Caco-2 (cell line): ENCODE measurements at places on chromosomes 7 and 10. TPM values are rescaled to one million over a fixed set of nuclear protein-coding genes. Genes with fewer than 3 reads are reported as not detected.

THSD7A gene
- 0.05 TPM in 2 replicates for total RNA-seq

CHCHD3 gene
- 97.8 and 102 TPM in 2 replicates for total RNA-seq

CARD11 gene
- 4.4 and 5.4 TPM in 2 replicates for total RNA-seq

BBIP1 gene
- total RNA-seq = 16.7 and 19.2 TPM in 2 replicates

NUDT13 gene
- 6.5 and 7.1 TPM in 2 replicates for total RNA-seq

OR2A5 gene
- total RNA-seq = not detected in 2 replicates

GRCh38 chr7:1945558-1945957, 275.5 kb downstream of the ELFN1 start:
- DNase-seq = peak; percentile 30

DNA sequence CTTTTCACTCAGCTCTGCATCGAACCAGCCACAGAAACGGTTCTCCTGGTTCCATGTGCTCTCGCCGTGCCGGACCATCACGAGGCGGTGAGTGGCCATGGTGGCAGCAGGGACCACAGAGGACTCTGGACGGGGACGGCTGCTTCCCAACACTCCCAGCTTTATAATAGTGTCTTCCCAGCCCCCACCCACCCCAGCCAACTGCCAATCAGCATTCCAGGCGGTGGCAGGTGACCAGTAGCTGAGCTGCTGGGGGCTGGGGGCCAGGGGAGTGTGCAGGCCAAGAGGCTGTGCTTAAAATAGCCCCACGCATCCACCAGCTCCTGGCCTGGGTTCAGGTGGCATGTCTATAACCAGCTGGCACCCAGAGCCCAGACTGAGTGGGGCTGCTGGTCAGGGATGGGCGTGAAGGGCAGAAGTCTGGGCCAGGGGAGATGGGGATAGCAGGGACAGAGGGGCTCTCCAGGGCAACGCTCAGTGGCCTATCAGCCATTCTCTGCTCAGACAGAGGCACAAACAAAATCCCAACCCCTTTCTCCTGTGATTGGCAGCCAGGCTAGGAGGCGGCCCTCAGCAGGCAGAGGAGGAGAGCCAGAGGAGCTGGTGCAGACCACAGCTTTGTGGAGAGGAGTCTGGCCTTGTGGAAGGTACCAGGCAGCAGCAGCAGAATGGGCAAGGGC, at the start of gene PGAM2:
PGAM2 (minus strand) TSS at position 137 of the 680 bp plus-strand sequence; CDS start at position 99, 38 bp downstream.
- no peak for DNase-seq

DNA sequence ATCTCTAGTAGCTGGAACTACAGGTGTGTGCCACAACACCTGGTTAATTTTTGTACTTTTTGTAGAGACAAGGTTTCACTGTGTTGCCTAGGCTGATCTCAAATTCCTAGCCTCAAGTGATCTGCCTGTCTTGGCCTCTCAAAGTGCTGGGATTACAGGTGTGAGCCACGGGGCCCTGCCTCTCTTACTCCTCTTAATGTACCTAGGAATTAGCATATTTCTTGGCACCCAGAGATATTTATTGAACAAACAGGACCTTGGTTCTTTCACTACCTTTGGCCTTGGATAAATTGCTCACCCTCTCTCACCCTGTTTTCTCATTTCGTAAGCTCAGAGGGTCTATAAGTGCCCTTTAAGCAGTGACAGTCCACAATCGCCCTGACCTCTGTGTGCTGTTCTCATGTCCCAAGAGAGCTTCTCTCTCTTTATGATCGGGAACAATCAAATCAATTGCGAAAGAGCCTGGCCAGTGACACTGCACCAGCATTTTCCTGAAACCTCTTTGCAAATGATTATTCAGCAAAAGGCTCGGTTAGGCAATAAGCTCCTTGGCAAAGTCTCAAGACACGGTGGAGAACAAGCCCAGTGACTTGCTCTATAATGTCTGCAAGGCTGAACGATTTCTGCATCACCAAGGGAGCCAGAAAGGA, 117.7 kb downstream of the APBB1IP start:
- DNase-seq = peak; percentile 52

DNA sequence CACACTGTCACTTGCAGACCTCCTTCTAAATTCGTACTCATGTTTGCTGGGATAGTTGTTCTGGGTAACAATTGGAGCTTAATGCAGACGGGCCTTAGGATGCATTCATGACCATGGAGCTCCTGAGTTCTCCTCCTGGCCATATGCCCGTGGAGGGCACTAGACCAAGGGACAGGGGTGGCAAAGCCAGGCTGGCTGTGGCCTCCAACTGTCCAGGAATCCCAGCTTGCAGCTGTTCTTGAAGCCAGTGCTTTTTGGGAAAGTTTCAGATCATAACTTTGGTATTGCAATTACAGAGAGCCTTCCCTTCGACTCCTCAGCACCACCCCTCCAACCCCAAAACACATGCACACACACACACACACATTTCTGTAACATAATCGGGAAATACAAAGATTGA, 30.6 kb downstream of the ANTXRL start:
- no peak for DNase-seq

DNA sequence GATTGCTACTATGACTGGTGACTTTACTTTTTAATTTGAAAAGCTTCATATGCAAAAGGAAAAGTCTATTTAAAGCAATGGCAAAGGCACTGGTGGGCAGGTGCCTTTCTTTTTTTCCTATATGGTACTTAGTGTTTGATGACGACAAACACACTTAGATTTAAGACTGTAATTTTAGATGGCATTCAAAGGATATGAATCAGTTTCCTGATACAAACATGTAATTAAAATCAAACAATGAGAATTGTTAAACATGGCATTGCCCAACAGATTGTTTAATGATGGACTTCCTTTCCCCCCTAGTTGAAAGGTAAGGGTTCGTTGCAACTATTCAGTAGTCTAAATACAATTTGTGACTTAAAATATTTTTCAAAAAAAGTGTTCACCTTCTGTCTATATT, 106.5 kb upstream of the SEMA3C start:
- no peak for DNase-seq

DNA sequence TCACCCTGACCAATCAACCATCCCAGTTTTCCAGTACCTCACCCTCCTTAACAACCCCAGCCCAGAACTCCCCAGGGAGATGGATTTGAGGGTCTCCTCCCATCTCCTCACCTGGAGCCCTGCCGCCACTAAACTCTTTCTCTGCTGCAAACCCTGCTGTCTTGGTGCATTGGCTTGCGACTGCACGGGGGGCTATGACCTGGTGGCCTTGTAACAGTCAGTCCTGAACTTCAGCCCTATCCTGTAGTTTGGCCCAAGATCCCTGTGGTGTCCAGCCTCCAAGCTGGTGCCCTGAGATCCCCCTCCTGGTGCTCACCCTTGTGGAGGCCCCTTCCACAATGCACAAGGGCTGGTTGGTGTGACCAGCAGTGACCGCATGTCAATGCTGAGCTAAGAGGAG, 91.9 kb downstream of the PAXIP1 start:
- DNase-seq = no peak

- DNase-seq = no peak
Observed at GRCh38 chr10:69311309-69311708, 33.0 kb downstream of the HK1 start.

- peak; percentile 66 for DNase-seq
Observed at GRCh38 chr7:157250605-157251228, 86.1 kb upstream of the DNAJB6 start.

- DNase-seq = peak; percentile 48
Observed at GRCh38 chr7:2870471-2870931, 26.4 kb upstream of the GNA12 start.

DNA sequence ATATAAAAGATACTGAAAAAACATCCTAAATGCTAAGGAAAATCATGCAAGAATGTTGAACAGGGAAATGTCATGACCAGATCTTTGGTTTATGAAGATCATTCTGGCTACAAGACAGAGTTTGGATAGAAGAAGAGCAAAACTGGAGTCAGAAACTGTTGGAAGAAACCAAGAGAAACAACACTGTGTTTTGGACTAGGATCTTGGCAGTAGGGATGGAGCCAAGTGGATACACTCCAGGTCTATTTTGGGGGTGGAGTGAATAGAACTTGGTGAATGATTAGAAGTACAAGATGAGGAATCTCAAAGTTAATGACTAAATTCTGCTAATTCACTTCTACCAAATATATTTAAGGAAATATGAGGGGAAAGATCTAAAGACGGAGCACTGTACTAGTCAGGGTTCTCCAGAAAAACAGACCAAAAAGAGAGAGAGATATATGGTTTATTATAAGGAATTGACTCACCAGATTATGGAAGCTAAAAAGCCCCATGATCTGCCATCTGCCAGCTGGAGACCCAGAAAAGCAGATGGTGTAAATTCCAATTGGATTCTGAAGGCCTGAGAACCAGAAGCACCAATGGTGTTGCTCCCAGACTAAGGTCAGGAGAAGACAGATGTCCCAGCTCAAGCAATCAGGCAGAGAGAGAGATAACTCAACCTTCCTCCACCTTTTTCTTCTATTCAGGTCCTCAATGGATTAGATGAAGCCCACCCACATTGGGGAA, 254.9 kb downstream of the TRIL start:
- no peak for DNase-seq

GRCh38 chr7:50448823-50449222, 1.3 kb downstream of the FIGNL1 start:
- DNase-seq = no peak

DNA sequence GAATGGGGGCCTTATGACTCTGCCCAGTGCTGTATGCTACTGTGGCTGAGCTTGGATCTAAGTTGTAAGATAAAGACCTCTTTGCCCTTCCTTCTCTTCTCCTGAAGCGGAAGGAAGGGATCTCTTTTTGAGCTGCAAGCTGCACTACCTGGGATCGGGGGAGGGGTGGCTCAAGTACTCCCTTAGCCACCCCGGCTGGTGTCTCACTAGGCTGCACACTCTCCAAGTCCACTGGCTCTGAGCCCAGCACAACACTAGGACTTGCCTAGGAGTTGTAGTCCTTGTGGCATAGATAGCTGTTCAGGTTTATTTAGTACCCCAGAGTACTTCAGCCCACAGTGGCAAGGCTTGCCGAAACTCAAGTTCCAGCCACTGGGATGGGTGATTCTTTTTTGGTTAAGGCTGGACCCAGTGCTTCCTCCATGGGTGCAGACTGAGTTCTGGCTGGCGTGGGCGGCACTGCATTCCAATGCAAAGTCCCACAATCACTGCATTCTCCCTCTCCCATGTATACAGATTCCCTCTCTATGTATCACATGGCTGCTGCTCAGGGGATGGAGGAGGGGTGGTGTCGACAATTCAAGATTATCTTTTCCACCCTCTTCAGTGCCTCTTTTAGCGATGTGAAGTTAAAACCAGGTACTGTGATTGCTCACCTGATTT, 76.2 kb upstream of the SLC25A13 start:
- DNase-seq = no peak
